Stimulated activated CD4-positive, alpha-beta T cell treated with anti-CD3 and anti-CD28 coated beads, Interleukin-15, amount 100 ng/mL, for 1 hour (primary cell): ENCODE measurements at places on chromosomes 5 and 9.

DNA sequence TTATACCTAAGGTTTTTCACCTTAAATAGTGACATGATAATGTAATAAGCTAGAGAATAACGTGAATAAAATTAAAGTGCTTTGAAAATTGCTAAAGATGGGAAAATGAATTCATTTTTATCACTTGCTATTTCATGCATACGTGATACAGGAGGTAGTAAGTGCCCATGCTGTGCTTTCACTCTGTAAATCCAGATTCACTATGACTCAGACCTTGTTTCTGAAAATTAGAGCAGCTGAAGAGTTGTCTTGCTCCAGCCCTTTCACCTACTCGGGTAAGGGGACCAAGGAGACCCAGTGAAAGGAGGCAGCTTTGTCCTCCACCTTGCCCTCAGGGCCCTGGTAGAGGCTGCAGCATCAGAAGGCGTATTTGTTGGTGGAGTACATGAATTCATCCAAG is 87.9 kb downstream of the ANKH start:
- DNase-seq: no peak

GRCh38 chr9:93260263-93261066 is 76.5 kb downstream of the WNK2 start:
- DNase-seq: no peak

DNA sequence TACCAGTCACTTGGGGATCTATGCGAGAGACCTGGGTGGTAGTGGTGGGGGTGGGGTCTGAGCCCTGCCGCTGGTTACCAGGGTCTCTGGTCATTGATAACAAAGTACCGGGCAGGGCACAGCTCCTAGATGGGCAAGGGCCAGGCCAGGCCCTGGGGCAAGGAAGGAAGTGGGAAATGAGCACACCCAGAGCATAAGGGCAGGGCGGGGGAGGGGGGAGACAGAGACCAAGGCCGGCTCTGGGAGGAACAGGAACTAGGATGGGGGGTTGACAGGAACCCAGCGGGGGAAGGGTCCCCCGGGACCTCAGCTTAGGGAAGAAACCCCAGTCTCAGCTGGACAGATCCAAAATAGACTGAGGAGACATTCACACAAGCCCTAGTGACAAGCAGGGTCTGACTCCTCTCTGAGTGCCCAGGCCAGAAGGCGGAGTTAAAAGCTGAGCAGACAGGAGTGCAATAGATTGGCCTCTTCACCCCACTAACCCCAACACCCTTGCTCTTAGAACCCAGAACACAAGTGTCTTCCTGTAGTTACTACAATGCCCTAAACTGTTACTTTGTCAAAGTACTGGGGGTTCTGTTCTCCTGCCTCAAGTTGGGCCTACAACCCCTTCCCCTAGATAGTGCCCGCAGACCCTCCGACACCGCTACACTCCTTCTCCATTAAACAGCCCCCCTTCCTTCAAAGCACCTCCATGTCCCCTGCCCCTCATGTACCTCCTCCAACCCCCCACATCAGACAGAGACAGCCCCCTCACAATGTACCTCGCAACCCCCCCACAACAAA is 628 bp downstream of the ATOSB start:
- DNase-seq: no peak

- DNase-seq: no peak
These were observed 458.3 kb upstream of the ARRDC3 start for GRCh38 chr5:91841423-91841822.

DNA sequence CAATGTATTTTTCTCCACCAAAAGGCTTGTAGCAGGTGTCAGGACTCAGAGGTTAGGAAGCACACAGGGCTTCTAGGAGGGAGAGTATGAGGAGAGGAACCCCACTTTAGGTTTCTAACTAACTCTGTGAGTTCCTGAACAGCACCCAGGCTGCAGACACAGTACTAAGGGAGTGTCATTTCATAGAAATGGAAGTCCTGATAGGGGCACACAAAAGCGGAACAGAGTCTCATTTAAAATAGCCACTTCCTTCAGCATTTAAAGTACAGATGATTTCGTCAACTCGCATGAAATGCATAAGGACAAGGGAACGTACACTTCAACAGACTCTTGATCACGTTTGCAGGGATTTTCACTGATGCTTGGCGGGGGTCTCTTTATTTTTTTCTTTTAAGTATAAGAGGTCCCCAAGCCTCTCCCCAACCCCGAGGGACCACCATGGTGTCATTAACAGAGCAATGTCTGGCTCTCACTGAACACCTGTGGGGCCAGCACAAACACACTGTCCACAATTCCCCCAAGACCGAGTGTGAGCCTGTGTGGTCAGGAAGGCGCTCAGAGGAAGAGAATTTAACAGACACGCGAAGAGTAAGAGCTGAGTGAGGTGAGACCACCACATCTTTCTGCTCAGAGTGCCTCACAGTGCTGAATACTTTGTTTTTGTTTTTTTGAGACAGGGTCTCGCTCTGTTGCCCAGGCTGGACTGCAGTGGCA is 82.3 kb downstream of the SECISBP2 start:
- no peak for DNase-seq

GRCh38 chr5:161342886-161343285 is 203.6 kb downstream of the GABRB2 start:
- DNase-seq: no peak

DNA sequence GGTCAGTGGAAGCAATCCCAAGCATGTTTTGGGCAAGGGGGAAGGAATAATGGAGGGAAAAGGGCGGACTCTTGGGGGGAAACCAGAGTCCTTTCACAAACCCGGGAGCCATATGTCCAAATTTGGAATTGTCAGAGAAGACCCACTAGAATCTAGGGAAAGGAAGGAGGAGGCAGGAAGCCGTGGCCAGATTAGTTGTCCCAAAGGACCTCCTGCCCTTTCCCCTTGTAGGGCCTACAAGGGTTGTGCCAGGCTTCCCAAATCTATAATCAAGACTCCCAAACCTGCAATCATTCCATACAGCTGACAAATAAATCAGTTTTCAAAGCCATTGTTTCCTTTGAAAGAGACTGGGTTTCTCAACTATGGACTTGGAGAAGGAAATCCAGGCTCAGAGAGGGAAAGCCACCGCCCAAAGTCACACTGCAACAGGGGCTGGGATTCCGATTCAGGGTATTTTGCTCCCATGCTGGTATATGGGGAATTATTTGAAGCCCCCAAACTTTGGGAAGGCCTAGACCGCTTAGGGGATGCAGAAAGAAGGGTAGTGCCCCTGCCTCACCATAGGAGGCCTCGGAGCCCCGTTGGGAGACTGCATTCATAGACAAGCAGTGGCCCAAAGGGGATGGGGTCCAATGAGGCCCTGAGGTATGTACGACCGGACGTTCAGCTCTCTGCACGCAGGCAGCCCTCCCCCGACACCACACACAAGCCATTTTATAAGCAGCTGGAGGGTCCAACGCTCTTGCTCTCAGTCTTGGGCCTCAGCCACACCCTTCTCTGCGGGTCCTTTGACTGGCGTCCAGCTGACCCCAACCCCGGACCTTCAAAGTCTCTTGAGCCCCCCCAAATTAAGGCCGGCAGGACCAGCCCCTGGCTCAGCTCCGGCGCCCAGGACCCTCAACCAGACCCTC is 815 bp downstream of the ANXA6 start:
- no peak for DNase-seq

GRCh38 chr5:64331597-64332277 is 166.1 kb downstream of the RNF180 start:
- DNase-seq: no peak

DNA sequence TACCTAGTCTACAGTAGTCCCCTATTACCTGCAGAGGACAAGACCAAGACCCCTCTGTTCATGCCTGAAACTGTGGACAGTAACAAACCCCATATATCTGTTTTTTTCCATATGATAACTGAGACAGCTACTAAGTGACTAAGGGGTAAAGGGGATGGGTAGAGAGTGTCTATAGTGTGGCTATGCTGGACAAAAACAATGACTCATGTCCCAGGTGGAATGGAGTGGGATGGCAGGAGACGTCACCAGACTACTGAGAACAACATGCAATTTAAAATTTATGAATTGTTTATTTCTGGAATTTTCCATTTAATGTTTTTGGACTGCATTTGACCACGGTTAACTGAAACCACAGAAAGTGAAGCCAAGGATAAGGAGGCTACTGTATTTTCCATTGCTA is 171.8 kb downstream of the AGTPBP1 start:
- DNase-seq: no peak

DNA sequence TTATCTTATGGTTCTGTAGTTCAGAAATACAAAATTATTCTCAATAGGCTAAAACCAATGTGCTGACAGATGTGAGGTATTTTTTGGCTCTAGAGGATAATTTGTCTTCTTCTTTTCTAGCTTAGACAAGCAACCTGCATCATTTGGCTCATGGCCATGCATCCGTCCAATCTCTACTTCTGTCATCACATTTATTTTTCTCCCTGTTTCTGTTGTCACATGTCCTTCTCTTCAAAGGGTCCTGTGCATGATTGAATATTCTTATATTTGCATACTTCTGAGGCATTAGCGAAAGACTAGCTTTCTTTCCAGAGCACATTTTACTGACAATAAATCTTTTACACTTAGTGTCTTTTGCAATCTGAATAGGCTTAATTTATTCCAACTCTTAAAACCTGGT is 564.7 kb downstream of the CDH10 start:
- no peak for DNase-seq

DNA sequence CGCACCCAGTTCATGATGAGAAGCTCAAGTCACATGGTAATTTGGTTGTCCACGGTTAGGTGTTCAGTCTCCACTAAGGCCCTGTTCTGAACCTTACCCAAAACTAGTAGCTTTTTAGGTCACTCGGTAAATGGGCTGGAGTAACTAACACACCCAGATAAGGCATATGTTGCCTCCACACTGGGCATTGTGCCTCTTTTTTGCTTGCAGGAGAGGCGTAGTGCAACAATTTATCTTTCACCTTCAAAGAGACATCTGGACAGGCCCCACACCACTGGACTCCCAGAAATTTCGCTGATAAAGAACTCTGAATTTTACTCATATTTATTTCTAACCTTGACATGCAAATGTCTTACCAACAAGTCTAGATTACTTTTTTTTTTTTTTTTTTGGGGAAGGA is 16.8 kb upstream of the PTGES start:
- no peak for DNase-seq

- no peak for DNase-seq
These were observed 20.3 kb downstream of the LPCAT1 start for GRCh38 chr5:1503241-1504068.

GRCh38 chr5:111984044-111984443 is 227.1 kb upstream of the NREP start:
- no peak for DNase-seq

DNA sequence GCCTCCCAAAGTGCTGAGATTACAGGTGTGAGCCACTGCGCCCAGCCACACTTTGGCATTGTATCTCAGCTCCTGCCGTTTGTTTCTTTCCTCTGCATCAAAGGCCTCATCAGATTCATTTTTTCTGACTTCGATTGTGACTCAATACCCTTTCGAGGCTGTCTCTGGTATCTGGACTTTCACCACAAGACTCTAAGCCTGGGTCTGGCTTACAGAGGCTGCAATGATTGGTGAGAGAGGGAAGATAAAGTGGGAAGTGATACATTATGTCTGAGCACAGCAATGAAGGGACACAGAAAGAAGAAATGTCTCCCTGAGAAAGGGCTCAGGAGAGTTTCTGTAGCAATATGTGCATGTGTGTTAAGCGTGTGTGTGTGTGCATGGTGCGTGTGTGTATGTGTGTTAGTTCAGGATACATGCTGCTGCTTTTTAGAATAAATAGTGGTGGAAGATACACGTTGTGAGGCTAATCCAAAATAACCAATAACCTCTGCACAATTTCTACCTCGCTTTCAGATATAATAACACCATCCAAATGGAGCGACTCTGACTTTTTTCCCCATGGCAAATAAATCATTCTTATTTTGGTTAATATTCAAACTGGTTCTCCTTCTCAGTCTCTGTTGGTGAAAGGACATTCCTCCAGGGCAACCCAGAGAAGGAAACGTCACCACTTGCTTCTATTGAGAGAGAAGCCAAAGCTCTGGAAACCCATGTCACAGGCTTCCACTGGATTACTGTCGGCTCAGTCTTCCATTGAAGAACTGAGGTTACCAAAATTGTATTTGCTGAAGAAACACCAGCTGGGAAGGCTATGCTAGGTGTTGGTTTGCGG is 8.1 kb upstream of the DAB2 start:
- DNase-seq: no peak

DNA sequence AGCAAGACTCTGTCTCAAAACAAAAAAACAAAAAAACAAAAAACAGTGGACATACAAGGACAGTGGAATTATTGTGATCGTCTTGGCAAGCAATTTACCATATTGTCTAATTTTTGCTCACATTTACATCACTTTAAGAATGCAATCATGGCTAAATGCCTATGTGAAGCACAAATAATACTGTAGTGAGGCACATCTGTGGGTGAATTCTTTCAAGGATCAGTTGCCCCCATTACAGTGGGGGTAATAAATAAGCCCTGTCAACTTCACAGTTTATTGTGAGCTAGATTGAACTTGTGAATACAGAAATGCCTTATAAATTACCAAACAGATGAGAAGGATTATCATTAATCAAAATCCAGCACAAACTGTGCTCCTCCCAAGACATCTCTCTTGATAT is 150.2 kb upstream of the PAPPA start:
- DNase-seq: no peak

DNA sequence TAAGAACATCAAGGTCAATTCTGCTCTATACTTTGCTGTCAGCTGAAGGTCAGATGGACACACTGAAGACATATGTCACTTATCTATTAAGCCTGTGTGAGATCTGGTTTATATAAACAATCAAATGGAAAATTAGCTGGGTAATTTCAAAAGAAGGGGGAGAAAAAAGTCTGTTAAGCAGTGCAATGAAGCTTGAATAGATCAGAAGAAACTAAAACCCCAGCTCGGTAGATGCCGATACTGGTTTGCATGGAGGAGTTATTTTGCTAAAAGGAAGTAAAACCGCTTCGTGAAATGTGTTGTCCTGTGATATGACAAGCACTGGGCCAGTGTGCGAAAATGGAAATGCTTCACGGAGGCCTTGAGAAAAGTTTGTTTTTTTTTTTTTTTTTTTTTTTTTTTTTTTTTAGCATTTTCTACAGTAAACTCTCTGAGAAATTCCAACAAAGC is 148.8 kb downstream of the MEF2C start:
- DNase-seq: no peak

- DNase-seq: no peak
These were observed 334.2 kb downstream of the SPOCK1 start for GRCh38 chr5:137164961-137165360.

DNA sequence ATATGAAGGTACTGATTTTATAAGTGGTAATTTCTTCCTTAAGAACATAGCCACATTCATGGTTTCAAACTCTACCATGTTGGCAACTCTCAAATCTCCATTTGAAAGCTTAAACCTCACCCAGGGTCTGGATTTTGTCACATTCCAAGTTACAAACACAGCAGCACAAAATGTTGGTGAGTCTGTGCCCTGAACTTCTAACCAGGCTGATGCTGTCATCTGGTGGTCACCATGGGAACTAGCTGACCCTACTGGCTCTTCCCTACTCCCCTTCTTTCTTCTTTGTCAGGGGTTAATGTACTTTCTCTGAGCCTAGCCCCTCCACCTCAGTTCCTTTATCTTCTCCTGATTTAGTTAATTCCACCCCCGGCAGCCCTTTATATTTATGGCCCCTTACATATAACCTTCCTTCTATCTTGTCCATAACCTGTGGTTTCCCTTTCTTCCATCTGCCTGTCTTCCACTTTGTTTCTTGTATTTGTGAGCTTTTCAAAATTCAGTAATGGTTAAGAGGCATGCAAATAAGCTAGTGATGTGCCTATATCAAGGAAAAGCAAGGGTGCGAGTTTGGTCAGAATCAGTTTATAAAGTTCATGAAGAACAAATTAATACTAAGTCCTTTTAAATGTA is 35.9 kb downstream of the TGFBR1 start:
- no peak for DNase-seq

GRCh38 chr5:53170746-53171349 is 61.3 kb upstream of the MOCS2 start:
- no peak for DNase-seq

GRCh38 chr5:53784596-53784995 is 224.2 kb downstream of the NDUFS4 start:
- DNase-seq: no peak
